IgD-negative memory B cell (primary cell): ENCODE measurements at places on chromosomes 5 and 9. TPM values are rescaled to one million over a fixed set of nuclear protein-coding genes. Genes with fewer than 3 reads are reported as not detected.

The STX17 gene
- 18.1 TPM for polyA plus RNA-seq

The ANKRD18A gene
- not detected for polyA plus RNA-seq

The B4GALT7 gene
- 26.4 TPM for polyA plus RNA-seq

The IL7R gene
- 15.1 TPM for polyA plus RNA-seq

The SPINK5 gene
- not detected for polyA plus RNA-seq

The NOXA1 gene
- 1.4 TPM for polyA plus RNA-seq

The CRHBP gene
- polyA plus RNA-seq: not detected

The DDX4 gene
- not detected for polyA plus RNA-seq

The FOXD4L5 gene
- not detected for polyA plus RNA-seq

The SPATA31A3 gene
- not detected for polyA plus RNA-seq

The ZNF300 gene
- 1.0 TPM for polyA plus RNA-seq

The IFNA16 gene
- not detected for polyA plus RNA-seq

The CCL27 gene
- polyA plus RNA-seq: not detected

The SUSD3 gene
- polyA plus RNA-seq: 96.3 TPM

The QRFP gene
- not detected for polyA plus RNA-seq

The PLGRKT gene
- 28.7 TPM for polyA plus RNA-seq

The HMCN2 gene
- not detected for polyA plus RNA-seq

The FAF2 gene
- polyA plus RNA-seq: 11.1 TPM

The RORB gene
- not detected for polyA plus RNA-seq

The GABRA6 gene
- not detected for polyA plus RNA-seq

The PURA gene
- 3.3 TPM for polyA plus RNA-seq

The SOHLH1 gene
- polyA plus RNA-seq: not detected

The DUSP1 gene
- 705 TPM for polyA plus RNA-seq

The SLC25A2 gene
- not detected for polyA plus RNA-seq

The PPP2R2B gene
- 0.14 TPM for polyA plus RNA-seq

The ACOT12 gene
- polyA plus RNA-seq: not detected

The FAM170A gene
- polyA plus RNA-seq: not detected

The SLC25A46 gene
- 21.9 TPM for polyA plus RNA-seq

The STC2 gene
- not detected for polyA plus RNA-seq

The SPATA31C1 gene
- not detected for polyA plus RNA-seq

The SETD9 gene
- 7.3 TPM for polyA plus RNA-seq

The NXNL2 gene
- polyA plus RNA-seq: not detected

The EQTN gene
- 0.35 TPM for polyA plus RNA-seq

The SRA1 gene
- 31.8 TPM for polyA plus RNA-seq

The CD274 gene
- polyA plus RNA-seq: 0.35 TPM

The MEIKIN gene
- polyA plus RNA-seq: not detected

The ZNF658 gene
- polyA plus RNA-seq: 2.9 TPM

The VPS13A gene
- polyA plus RNA-seq: 3.9 TPM

The MGAT4B gene
- polyA plus RNA-seq: 12.0 TPM

The BASP1 gene
- polyA plus RNA-seq: 149 TPM

The RASGEF1C gene
- not detected for polyA plus RNA-seq

The ABCA1 gene
- polyA plus RNA-seq: 1.3 TPM

The SOX30 gene
- 0.81 TPM for polyA plus RNA-seq

The CDH9 gene
- not detected for polyA plus RNA-seq

The OTULINL gene
- 1.2 TPM for polyA plus RNA-seq

The PCDHGB1 gene
- 0.41 TPM for polyA plus RNA-seq

The NME5 gene
- polyA plus RNA-seq: not detected

The GABRG2 gene
- polyA plus RNA-seq: not detected

The MCTP1 gene
- 2.6 TPM for polyA plus RNA-seq

The KIAA0825 gene
- 0.84 TPM for polyA plus RNA-seq

The GRIA1 gene
- not detected for polyA plus RNA-seq

The GPR150 gene
- 0.66 TPM for polyA plus RNA-seq
